Liver (tissue), 10 donors: ENCODE measurements at places on chromosomes 4 and X.

- DNase-seq: no peak
These were observed 93.0 kb downstream of the TSPAN7 start for GRCh38 chrX:38654302-38654701.

- no peak for DNase-seq
These were observed 58.7 kb downstream of the CYTL1 start for GRCh38 chr4:4960574-4960973.

- DNase-seq: no peak
These were observed 5.0 kb upstream of the RP2 start for GRCh38 chrX:46831765-46832327.

GRCh38 chrX:111445485-111445884 lies 33.5 kb upstream of the DCX start:
- DNase-seq: no peak

- DNase-seq: no peak
These were observed 8.0 kb upstream of the MSL3 start for GRCh38 chrX:11750046-11750445.

GRCh38 chr4:72505314-72505744 lies 63.7 kb downstream of the ADAMTS3 start:
- DNase-seq: no peak

DNA sequence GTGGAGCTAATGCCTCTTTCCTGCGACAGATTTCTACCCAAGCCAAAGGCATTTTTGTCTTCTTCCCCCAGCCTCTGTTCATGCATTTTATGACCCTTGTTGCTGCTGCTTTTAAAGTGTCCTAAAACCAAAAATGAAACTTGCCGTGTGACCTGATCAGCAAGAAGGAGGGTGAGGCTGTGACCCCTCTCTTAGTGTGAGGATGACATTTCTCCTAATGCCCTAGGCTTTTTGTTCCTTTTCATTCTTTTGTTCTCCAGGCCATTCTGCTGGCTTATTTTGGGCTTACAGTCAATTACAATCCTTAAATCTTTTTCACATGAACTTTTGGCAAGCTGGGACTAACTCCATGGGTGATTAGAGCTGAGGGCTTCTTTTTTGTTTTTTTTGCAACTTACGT lies 34.4 kb downstream of the PTTG2 start:
- no peak for DNase-seq

- DNase-seq: no peak
These were observed 140.0 kb downstream of the NPFFR2 start for GRCh38 chr4:72171761-72172160.

DNA sequence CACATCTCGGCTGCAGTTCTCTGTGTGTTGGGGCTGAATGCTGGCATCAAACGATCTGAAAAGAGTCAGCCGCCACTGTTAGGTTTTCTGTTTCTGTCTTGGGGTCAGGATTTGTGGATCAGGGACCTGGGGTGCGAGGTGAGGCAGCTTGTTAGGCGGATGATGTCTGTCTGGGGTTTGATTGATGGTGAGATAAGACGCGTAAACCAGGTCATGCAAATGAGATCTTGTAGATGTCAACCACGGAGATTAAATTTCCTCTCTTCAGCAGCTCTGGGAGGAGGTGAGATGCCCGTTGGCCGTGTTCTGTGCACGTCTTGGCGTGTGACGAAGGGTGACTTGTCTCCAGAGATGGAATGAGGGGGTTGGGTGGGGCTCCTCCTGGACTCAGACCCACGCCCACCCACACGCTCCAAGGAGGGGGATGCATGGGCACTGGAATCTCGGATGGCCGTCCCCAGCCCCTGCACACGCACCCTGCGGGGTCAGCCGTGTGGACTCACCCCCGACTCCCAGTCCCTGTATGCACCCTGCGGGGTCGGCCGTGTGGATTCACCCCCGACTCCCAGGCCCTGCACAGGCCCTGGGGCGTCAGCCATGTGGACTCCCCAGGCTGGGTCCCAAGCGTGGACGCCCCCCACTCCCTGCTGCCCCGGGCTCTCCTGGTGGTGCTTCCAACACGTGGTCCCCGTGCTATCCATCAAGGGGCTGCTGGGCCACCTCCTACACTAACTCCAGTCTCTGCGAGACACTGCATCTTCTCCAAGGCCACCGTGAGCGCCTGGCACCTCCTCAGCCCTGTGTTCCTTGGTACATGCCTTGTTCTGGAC lies 16.0 kb upstream of the UVSSA start:
- no peak for DNase-seq

GRCh38 chr4:25030277-25031076 lies at the start of gene LGI2:
LGI2 (minus strand) TSS chr4:25030946; CDS start chr4:25030693, 253 bp downstream.
- no peak for DNase-seq

GRCh38 chr4:16439768-16440167 lies 213.5 kb upstream of the TAPT1 start:
- no peak for DNase-seq

DNA sequence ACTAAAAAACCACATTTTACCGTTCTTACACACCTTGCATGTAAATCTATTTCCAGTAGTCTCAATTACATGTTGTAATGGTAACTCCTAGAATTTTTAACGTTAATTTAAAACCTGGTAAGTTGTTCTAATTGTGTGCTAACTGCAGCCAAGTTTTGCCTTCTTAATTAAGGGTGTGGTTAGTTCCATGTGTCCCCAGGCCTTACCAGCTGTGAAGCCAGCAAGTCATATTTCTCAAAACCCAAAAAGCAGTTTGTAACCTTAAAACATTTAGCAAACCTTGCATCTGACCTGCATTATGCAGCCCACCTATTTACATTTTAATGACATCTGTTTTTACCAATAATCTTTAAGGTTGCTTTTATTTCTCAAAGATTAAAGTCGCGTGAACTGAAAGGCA lies 18.4 kb upstream of the FAM47E start:
- DNase-seq: no peak

GRCh38 chr4:145012841-145013240 lies 85.2 kb downstream of the ANAPC10 start:
- DNase-seq: no peak

DNA sequence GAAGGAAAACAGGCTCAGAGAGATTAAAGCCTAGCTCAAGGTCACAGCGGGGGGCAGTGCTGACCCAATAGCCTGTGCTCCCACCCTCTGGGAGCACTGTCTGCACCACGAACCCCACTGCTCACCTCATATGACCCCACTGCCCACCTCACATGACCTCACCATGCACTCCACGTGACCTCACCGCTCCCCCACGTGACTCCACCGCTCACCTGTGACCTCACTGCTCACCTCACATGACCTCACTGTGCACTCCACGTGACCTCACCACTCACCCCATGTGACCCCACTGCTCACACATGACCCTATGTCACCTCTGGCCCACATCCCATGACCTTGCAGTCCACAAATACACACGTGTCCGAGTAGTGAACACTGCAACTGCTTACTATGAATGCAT lies 55.4 kb downstream of the ACOX3 start:
- DNase-seq: no peak

DNA sequence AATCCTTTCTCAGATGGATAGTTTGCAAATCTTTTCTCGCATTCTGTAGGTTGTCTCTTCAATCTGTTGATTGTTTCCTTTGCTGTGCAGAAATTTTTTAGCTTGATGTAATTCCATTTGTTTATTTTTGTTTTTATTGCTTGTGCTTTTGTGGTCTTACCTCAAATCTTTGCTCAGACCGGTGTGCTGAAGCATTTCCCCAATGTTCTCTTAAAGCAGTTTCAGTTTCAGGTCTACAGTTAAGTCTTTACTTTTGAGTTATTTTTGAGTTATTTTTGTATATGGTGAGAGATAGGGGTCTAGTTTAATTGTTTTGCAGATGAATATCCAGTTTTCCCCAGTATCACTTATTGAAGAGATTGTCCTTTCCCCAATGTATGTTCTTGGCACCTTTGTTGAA lies 18.2 kb upstream of the SLC25A14 start:
- no peak for DNase-seq

GRCh38 chr4:86960557-86960961 lies 25.7 kb downstream of the AFF1 start:
- no peak for DNase-seq

GRCh38 chr4:156321203-156321602 lies 367.5 kb upstream of the CTSO start:
- DNase-seq: no peak

DNA sequence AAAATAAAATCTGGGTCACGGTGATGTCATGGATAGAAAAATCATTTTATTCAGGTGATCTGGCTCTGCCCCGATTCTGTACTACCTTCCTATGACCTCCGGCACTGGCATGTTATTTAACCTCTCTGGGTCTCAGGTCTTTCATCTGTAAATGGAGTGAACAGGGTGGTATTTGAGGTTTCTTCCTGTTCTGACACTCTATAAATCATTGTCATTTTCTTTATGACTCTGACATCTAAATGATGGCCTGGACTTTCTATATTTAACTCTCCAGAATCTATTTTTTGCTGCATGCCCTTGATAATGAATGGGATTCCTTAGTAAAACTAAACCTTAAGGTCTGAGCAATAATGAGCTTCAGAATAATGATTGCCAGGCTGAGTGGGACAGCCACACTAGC lies 422.0 kb upstream of the CNKSR2 start:
- no peak for DNase-seq

GRCh38 chr4:17681281-17682221 lies 67.1 kb downstream of the MED28 start:
- DNase-seq: no peak
